ENCODE measurements at places on chromosomes 5 and 9.
A peak's percentile ranks its signal among the peaks of the same experiment; 100 is the strongest.

DNA sequence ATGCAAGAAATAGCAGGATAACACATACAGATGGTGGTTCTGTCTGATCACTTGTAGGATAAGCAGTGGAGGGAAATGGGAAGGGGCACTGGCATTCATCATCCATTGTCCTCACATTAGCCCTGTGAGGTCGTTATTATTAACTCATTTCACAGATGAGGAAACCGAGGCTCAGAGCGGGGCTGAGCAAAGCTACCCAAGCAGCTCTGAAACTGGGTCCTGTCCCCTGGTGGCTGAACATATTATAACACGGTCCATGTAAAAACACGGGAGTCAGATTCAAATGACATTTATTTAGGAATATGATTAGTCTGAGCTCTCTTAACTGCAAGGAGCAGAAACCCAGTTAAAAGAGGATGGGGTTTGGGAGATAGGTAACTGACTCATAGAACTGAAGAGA, 43.1 kb downstream of the HRH2 start:
- no peaks in the 10 kb centered on the region for H3K36me3 ChIP-seq
- DNase-seq: peak; percentile 1
- H3K27ac ChIP-seq: no peak overlapping the region
- peaks cover 2% of the 10 kb centered on the region for H3K4me1 ChIP-seq
- H3K4me3 ChIP-seq: no peak overlapping the region
- peaks cover 11% of the 10 kb centered on the region for H3K27me3 ChIP-seq

GRCh38 chr5:36417668-36418067, 116.0 kb upstream of the RANBP3L start:
- H3K27me3 ChIP-seq: no peaks in the 10 kb centered on the region
- no peaks in the 10 kb centered on the region for H3K36me3 ChIP-seq
- H3K4me3 ChIP-seq: no peak overlapping the region
- no peak overlapping the region for H3K27ac ChIP-seq
- DNase-seq: no peak

GRCh38 chr5:148739524-148739923, 85.2 kb upstream of the HTR4 start:
- DNase-seq: peak; percentile 49
- no peak overlapping the region for H3K4me3 ChIP-seq
- H3K27me3 ChIP-seq: no peaks in the 10 kb centered on the region
- no peak overlapping the region for H3K27ac ChIP-seq
- no peaks in the 10 kb centered on the region for H3K36me3 ChIP-seq
- no peaks in the 10 kb centered on the region for H3K4me1 ChIP-seq

DNA sequence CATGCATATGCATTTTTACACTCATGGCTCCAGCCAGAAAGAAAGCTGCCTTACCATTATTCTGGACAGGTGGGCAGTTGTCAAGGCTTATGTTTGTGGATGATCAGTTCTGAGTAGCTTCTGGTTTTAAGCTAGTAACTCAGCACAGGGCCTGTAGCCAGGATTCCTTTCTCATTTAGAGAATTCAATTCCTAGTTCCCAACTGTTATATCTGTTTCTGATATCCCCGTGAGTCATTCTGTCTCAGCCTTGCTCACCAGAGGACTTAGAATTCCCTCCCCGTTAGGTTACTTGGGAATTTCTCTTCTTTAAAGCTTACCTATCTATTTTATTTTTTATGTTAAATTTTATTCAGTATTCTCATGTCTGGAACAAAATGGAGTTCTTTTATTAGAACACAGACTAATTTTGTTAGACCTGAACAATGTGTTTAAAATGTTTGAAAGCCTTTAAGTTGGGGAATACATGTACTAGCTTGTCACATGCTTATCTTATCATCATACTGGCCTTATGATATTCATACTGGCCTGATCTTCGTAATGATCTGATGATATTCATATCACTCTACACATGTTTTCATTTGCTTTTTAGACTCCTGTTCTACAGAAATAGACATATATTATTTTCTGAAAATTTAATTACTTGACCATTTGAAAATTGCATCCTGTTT, 47.1 kb downstream of the CAST start:
- no peak overlapping the region for H3K4me3 ChIP-seq
- H3K27me3 ChIP-seq: no peaks in the 10 kb centered on the region
- peak overlapping the region; percentile 41 for H3K27ac ChIP-seq
- peak; percentile 75 for DNase-seq
- peaks cover 1% of the 10 kb centered on the region for H3K36me3 ChIP-seq
- peaks cover 1% of the 10 kb centered on the region for H3K4me1 ChIP-seq

DNA sequence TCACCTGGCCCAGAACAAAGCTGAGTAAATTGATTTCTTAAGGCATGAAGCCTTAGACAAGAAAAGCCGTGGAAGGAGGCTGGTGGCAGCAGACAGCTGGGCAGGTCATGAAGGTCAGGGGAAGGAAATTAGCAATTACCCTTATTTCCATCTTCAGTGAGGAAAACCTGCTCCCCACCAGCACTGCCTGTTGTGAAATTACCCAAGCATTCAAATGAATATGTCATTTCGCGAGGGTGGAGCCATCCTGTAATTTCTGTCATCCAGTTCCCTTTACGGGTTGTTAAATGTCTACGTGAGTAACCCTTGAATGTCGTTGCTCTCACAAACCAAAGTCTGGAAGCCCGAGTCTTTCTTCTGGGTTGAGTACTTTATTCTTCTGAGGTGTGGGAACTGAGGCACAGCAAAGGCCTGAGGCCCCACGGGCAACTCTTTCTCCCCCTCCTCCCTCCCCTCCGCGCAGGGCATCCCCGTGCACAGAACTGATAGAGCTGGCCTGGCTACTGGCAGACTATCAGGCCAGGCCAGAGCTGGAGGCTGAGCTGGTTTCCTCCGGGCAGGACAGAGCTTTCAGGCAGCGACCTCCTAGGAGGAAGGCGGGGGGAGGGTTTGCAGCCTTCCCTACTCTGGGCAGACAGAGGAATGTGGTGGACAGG, 22.0 kb upstream of the AK3 start:
- H3K4me1 ChIP-seq: peaks cover 10% of the 10 kb centered on the region
- no peak overlapping the region for H3K4me3 ChIP-seq
- peak; percentile 50 for DNase-seq

GRCh38 chr5:10615693-10616092, 51.8 kb downstream of the ANKRD33B start:
- H3K36me3 ChIP-seq: peaks cover 30% of the 10 kb centered on the region
- H3K4me1 ChIP-seq: peaks cover 3% of the 10 kb centered on the region
- no peak overlapping the region for H3K4me3 ChIP-seq
- no peaks in the 10 kb centered on the region for H3K27me3 ChIP-seq
- no peak for DNase-seq
- no peak overlapping the region for H3K27ac ChIP-seq

DNA sequence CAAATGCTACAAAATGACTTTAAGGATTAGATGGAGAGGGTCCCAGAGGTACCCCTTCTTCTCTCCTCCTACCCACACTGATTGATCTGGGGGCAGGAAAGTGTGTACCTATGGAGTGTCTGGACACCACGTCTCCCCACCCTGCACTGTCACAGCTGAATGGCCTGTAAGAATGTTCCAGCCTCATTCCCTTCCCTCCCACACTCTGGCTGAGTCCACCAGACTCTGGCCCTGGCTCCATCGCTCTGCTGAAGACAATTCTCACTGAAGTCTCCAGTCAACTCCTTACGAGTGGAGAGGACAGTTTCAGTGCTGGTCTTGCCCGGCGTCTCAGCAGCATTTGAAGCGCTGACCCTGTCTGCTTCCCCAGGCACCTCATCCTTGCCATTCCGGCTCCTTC, 105.8 kb downstream of the TTLL11 start:
- H3K36me3 ChIP-seq: peaks cover 7% of the 10 kb centered on the region
- H3K27ac ChIP-seq: no peak overlapping the region
- no peak overlapping the region for H3K4me3 ChIP-seq
- H3K27me3 ChIP-seq: no peaks in the 10 kb centered on the region
- peaks cover 13% of the 10 kb centered on the region for H3K4me1 ChIP-seq

DNA sequence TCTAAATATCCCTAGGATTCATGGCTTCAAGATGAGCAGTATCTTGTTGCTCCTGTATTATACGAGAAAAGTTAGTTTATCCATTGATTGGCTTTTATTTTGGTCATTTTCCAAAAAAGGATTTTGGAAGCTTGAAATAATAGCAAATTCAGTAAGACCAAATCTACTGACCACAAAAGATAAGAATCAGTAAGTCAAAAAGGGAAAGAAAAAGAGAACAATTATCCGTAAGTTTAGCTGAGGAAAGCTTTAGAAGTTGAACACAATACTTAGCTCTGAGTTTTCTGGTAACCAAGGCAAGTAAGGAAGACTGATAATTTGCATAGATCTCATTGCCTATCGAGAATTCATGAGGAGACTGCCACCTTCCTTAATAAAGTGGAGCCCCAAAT, 9.1 kb downstream of the TGFBR1 start:
- DNase-seq: no peak
- H3K4me3 ChIP-seq: no peak overlapping the region
- no peak overlapping the region for H3K27ac ChIP-seq
- H3K27me3 ChIP-seq: no peaks in the 10 kb centered on the region
- H3K36me3 ChIP-seq: peaks cover 3% of the 10 kb centered on the region

DNA sequence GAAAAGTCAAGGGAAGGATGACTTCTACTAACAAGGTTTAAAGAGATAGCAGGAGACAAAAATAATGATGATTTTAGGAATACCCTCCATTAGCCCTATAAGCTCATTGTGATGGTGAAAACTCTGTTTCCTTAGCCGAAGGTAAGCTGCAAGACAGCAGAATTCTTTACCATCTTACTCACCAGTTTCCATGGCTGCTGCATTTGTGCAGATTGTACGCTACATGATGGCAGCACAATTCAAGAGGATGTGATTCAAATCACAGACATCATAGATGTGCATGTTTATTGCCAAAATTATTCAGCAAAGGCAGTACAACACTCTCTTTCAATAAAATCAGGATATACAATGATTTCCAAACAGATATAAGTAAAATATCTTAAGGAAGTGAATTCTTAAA, 175.6 kb downstream of the SPATA31D1 start:
- no peak for DNase-seq
- H3K27ac ChIP-seq: no peak overlapping the region
- no peaks in the 10 kb centered on the region for H3K27me3 ChIP-seq
- no peaks in the 10 kb centered on the region for H3K4me1 ChIP-seq

DNA sequence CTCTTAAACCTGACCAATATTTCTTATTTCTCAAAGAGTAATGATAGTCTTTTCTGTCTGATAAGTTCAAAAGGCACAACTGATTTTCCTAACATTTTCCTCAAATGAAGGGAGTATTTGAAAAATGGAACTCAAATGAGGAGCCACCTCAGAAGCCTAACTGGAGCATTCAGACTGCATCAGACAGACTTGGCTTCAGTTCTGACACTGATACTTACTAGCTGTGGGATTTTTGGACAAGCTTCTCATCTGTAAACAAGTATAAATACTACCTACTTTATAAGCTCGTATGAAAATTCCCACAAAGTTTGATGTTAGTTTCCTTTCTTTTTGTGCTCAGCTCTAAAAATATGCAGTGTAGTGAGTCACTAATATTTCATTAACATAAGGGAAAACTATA, 107.7 kb upstream of the CCDC152 start:
- no peaks in the 10 kb centered on the region for H3K27me3 ChIP-seq
- no peak overlapping the region for H3K27ac ChIP-seq
- no peak overlapping the region for H3K4me3 ChIP-seq
- H3K4me1 ChIP-seq: no peaks in the 10 kb centered on the region
- H3K36me3 ChIP-seq: no peaks in the 10 kb centered on the region

- no peak overlapping the region for H3K4me3 ChIP-seq
- no peaks in the 10 kb centered on the region for H3K4me1 ChIP-seq
- DNase-seq: no peak
Observed at GRCh38 chr9:133290751-133291302, 15.8 kb upstream of the ABO start.

DNA sequence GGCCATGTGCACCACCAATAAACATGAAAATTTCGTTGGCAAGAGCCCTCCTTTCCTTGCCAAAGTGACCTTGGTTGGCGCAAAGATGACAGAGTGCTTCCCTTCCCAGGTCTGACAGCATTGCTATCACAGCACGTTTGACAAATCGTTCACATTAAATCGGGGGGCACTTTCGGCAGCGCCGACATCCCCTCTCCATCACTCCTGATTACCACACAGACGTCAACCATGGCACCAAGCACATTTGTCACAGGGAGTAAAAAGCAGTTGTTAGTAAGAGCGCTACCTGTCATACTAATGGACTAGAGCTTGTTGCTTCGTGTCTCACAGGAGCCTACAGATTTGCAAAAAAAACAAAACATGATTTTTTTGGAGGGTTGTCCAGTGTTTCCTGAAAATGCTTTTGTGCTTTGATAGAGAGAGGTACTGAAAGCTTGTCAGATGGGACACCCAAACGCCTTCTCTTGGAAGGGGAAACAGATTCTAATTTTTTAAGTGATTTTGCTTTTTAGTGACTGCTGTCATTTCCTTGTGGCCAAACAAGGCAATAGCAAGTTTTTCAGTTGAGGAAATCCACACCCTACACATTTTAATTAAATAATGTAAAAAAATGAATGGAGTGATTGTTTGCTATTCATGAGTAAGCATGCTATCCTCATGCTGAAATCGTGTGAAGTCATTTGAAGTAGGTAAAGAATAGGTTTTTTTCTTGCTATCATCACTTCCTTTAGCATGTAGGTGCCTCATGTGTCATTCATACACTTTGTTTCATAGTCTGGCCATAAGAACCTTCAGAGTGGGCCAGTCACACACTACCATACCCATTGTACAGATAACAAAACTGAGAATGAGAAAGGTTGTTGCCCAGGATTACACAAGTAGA, 682.8 kb upstream of the WWC1 start:
- H3K4me3 ChIP-seq: no peak overlapping the region
- no peak for DNase-seq
- no peaks in the 10 kb centered on the region for H3K36me3 ChIP-seq

GRCh38 chr9:20781092-20781491, 97.0 kb downstream of the FOCAD start:
- H3K4me1 ChIP-seq: no peaks in the 10 kb centered on the region
- peaks cover 3% of the 10 kb centered on the region for H3K36me3 ChIP-seq
- H3K4me3 ChIP-seq: no peak overlapping the region
- DNase-seq: peak; percentile 38
- no peaks in the 10 kb centered on the region for H3K27me3 ChIP-seq

- DNase-seq: no peak
- no peaks in the 10 kb centered on the region for H3K4me1 ChIP-seq
- H3K4me3 ChIP-seq: no peak overlapping the region
- no peaks in the 10 kb centered on the region for H3K27me3 ChIP-seq
Observed at GRCh38 chr5:103693517-103693916, 130.9 kb upstream of the NUDT12 start.

DNA sequence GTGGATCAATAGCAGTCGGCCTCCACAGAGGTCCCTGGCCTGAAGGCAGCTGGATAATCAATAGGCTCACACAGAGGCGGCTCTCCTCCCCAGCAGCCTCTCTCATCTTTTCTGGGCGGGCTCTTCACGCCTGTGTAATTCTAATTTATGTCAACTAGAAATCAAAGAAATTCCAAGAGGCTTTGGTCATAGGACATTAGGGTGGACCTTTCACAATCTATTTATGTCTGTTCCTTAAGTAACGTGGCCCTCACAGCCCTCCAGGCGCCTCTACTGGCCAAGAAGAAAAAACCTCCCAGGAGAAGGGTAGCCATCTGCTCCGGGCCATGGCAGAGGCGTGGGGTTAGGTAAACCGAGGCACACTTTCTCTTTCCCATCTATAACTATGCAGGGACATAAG, 205.1 kb upstream of the EFNA5 start:
- no peaks in the 10 kb centered on the region for H3K27me3 ChIP-seq
- H3K4me1 ChIP-seq: peaks cover 3% of the 10 kb centered on the region
- no peak overlapping the region for H3K27ac ChIP-seq
- DNase-seq: peak; percentile 86

- H3K4me3 ChIP-seq: peak overlapping the region; percentile 27
- peaks cover 17% of the 10 kb centered on the region for H3K36me3 ChIP-seq
- no peaks in the 10 kb centered on the region for H3K27me3 ChIP-seq
- H3K27ac ChIP-seq: peak overlapping the region; percentile 60
- H3K4me1 ChIP-seq: peaks cover 12% of the 10 kb centered on the region
Observed at GRCh38 chr9:111914749-111915424, 18.3 kb downstream of the UGCG start.

GRCh38 chr9:78640728-78641127, 343.8 kb downstream of the PSAT1 start:
- H3K27ac ChIP-seq: no peak overlapping the region
